ENCODE measurements at places on chromosomes 6 and 20. TPM values are rescaled to one million over a fixed set of nuclear protein-coding genes. Genes with fewer than 3 reads are reported as not detected.

The GSTA2 gene
- not detected for total RNA-seq

GRCh38 chr6:35508027-35508426, 4.7 kb downstream of the TULP1 start:
- no peak for DNase-seq

DNA sequence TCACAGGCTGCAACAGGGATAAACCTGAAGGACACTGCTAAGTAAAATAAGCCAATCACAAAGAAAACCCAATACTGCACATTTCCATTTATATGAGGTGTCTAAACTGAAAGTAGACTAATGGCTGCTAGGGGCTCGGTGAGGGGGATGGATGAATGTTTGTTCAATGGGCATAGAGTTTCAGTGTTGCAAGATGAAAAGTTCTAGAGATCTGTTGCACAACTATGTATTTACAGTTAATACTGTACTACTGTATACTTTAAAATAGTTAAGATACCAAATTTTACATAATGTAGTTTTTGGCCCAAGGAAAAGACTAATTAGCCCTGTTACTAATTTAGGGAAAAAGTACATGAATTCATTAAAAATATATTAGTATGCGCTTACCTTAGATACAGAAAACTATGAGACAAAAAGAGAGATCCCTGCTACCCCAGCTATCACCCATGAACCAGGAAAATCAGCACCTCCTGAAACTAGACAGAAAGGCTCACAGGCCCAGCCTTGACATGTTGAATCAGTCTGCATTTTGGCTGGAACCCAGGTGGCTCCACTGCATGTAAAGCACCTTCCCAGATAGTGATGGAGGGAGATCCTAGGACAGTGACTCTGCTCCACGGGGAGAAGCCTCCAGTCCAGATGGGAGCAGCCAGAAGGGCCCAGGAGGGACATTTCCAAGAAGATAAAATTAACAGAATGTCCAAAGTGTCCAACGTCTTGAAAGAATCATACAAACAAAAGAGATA, 16.1 kb downstream of the HLA-F start:
- no peak for DNase-seq

GRCh38 chr6:158825951-158826306, 6.8 kb upstream of the EZR start:
- peak; percentile 84 for DNase-seq

DNA sequence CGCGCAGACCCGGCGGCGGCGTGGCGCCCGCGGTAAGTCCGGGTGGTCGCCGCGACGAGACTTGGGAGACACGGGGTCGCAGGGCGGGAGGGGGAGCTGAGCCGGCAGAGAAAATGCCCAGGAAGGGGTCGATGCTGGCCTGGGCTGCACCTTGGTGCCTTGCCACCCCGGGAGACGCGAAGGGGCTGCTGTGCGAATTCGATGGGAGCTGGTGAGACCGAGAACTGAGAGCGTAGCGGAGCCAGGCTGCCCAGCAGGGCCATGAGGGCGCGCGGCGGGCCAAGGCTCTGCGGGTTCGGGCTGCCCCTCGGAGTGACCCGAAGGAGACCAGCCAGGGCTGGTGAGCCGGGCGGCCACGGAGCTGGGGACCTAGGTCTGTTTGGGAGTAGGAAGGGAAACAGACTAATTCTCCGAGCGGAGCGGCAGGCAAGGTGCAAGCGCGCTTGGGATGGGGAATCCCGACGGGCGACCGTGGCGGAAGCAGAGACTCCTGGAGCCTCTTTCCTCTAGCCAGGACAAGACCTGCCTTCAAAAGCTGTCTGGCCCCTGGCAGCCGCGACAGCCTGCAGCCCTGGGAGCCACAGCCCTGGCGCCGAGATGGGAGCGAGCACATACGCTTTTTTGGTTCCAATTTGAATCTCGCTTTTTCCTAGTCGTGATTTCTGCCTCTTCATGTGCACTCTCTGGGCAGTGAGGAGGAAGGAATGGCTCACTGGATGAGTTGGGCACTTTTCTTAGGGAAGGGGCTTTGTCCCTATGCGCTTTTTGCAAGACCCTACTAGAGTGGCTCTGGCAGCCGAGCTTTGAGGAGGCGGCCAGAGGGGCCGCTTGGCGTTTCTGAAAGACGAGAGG, 691 bp downstream of the SYNDIG1 start:
- DNase-seq: no peak

DNA sequence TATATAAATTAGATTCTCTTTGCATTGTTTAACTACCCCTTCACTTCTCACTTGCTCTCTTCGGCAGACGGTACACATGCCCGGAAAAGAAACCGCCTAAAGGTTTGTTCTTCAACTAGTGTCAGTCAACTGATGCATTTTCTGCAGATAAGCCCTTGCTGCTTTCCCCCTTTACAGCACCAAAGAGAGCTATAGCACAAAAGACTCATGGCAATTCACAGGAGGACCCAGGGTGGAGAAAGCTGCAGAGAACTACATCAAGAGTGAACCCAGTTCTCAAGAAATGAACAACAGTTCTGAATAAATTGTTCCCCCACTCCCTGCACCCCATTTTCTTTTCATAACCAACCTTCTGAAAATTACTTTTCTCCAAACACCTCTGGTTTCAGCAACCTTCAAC, 8.9 kb downstream of the CD164 start:
- DNase-seq: no peak

Measured in right cardiac atrium (tissue), 5 donors.